ENCODE measurements at places on chromosomes 13 and 19.

- DNase-seq, result no peak
Measured at GRCh38 chr19:31301306-31301980, 47.8 kb downstream of the TSHZ3 start.

GRCh38 chr13:102718746-102719145 lies 23.9 kb upstream of the METTL21C start:
- no peak for DNase-seq

- no peak for DNase-seq
Measured at GRCh38 chr13:80339912-80340650, 845 bp downstream of the SPRY2 start.

GRCh38 chr19:51137792-51138425 lies 4.2 kb upstream of the SIGLEC7 start:
- no peak for DNase-seq

DNA sequence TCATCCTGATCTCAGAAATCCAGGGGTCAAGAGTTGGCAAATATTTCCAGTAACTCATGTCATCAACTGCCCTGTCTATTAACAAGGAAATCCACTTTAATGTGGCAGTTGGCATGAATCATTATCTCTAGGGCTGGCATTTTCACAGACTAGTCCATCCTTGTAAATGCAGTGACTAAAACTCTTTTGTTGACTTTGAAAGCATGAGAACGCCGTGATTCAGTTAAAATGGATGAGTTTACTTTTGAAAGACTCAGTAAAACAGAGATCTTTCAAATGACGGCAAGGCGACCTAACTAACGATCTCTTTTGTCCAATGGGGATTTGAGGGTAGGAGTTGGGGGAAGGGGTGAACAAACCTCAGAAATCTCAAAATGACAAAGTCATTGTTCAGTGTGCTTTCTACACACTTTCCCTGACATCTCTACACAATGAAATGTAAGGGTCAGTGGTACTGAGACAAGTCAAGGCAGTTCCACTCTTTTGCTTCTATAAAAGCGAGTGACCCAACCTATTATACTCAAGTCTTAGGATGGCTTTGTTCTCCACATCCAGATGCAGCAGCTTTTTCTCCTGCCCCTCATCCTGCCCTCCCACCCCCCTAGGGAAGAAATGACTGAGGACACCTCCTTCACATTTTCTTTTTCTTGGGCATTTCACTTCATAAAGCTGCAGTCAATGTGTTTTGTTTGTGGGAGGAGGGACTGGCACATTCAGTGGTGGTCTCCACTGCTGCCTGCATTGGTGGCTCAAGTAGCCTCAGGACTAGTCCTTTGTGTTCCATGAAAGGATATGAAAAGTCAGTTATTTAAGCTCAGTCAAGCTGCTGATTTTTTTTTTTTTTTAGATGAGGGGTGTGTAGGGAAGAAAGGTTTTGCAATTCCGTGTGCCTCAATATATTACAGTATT lies 200.5 kb downstream of the ABCC4 start:
- peak; percentile 25 for DNase-seq

GRCh38 chr19:51458051-51458645 lies at the start of gene SIGLEC8:
TSS of gene SIGLEC8 (minus strand) at chr19:51458454. CDS start at chr19:51458387, 67 bp downstream.
- DNase-seq, result no peak

DNA sequence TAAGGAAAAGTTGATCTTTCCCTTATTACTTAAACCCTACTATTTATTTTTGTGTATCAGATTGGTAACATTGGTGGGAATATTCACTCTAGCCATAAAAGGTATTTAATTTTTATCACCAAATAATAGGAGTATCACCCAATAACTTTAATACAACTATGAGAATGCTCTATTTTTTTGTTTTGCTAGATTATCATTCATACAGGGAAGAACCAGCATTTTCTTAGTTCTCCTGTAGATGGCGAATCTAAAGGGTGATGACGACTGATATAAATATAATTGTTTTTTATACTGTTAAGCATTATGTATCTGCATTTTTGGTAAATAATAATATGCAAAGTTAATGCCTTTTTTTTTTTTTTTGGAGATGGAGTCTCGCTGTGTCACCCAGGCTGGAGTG lies 7.9 kb upstream of the FRY start:
- no peak for DNase-seq

GRCh38 chr13:43041369-43041921 lies 18.1 kb downstream of the DNAJC15 start:
- DNase-seq, result no peak

- DNase-seq, result no peak
Measured at GRCh38 chr19:54451997-54452396, 3.0 kb downstream of the LENG8 start.

DNA sequence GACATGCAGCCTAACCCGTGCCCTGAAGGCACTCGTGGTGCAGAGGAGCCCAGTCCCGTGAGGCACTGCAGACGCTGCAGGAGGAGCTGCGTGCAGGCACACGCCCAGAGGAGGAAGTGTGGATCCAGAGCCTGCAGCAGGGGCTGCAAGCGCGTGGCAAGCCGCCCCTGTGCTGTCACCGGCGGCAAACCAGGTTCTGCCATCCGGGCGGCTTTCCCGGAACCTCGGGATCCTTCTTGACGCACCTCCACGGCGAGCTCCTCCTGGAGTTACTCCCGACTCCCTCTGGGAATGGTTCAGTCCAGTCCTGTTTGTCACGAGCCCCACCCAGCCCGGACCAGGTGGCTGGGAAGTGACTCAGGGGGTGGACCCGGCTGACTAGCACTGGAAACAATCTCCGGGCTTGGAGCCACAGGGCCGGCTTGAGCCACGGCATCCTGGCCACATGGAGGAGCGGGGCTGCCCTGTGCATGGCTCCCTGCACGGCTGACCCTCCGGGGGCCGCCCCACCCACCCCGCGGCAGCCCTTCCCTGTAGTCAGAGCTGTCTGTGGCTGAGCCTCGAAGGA lies 10.2 kb downstream of the DPP9 start:
- DNase-seq, result no peak

DNA sequence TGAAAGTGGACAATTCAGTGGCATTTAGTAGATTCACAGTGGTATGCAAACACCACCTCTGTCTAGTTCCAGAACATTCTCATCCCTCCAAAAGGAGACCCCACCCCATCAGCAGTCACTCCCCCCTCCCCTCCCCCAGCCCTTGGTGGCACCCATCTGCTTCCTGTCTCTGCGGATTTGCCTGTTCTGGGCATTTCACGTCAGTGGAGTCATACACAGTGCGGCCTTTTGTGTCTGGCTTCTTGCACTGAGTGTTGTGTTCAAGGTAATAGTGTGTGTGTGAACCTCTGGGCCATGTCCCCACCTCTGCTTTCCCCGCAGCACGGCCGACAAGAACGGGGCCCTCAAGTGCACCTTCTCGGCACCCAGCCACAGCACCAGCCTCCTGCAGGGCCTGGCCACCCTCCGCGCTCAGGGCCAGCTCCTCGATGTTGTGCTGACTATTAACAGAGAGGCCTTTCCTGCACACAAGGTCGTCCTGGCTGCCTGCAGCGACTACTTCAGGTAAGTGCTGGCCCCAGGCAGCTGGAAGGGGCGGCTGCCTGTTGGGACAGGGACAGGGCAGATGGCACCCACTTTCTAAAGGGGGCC lies 19.4 kb upstream of the CRTC1 start:
- no peak for DNase-seq

GRCh38 chr13:28411831-28412353 lies 83.0 kb downstream of the FLT1 start:
- no peak for DNase-seq

GRCh38 chr13:42720113-42720857 lies 61.1 kb upstream of the FAM216B start:
- peak; percentile 86 for DNase-seq

DNA sequence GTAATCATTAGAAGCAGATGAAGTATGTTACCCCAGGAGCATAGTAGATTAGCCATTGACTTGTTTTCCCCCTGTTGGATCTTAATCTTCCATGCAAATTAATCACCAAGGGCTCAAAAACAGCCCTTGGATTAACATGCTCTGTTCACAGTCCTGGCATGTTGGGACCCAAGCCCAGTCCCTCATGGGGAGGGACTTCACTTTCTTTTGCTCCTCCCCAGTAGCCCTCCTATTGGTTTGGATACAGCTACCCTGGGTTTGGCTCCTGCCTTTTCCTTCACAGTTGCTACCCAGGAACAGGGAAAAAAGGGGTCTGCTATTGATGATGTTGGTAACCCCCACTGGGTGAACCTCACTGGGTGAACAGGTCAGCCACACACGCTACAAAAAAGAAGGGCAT lies 16.9 kb upstream of the PARP4 start:
- DNase-seq, result no peak

- no peak for DNase-seq
Measured at GRCh38 chr13:46382224-46382623, 4.8 kb downstream of the RUBCNL start.

DNA sequence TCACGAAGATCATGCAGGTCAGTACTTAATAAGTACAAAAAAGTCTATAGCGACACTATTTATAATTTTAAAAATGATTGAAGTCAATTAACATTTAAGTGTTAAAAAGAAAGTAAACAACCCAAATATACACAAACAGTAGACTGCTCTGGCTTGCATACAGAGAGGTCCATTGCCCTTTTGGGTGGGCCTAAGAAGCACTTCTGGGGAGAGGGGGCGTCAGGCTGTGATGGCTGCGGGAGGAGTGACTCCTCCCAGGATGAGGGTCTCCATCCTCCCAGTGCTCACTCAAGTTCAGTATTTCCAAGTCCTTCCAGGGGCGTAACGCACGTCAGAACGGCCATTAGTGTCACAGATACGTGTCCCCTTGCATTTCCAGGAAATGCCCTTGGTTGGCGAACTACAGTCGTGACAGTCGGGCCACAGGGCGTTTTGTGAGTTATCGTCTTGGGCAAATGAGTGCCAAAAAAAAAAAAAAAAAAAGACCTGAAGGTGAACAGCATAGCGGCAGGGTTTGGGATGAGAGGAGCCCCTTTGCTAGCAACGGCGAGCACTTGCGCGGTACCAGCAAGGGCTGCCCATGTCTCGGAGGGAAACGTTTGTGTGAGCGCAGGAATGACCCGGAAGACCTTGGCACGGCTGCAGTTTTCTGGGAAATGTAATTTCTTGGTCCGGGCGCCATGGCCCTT lies at the start of gene SCGB2B2:
Gene SCGB2B2 (minus strand): TSS at position 463 of the 689 bp plus-strand sequence. CDS start 82,596 bp downstream, outside the sequence.
- DNase-seq, result no peak

- DNase-seq, result no peak
Measured at GRCh38 chr19:46112527-46112926, 12.0 kb downstream of the IGFL3 start.

DNA sequence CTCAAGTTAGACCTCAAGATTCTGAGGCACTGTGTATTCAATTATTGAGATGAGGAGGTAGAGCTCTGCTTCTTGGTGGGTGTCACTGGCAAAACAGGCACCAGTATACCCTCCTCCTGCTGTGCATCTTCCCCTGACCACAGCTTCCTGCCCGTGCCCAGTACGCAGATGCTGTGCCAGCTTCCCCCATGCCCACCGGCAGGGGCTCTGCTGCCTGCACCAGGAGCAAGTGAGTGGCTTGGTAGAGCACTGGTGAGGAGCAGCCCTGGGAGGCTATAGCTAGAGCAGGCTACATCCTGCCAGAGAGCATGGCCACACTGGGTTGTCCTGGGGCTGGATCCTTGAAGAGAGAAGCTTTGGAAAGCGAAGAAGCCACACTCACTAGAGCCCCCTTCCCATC lies 21.0 kb upstream of the RNF17 start:
- no peak for DNase-seq

GRCh38 chr13:81577601-81578195 lies 1236.8 kb upstream of the SPRY2 start:
- no peak for DNase-seq

DNA sequence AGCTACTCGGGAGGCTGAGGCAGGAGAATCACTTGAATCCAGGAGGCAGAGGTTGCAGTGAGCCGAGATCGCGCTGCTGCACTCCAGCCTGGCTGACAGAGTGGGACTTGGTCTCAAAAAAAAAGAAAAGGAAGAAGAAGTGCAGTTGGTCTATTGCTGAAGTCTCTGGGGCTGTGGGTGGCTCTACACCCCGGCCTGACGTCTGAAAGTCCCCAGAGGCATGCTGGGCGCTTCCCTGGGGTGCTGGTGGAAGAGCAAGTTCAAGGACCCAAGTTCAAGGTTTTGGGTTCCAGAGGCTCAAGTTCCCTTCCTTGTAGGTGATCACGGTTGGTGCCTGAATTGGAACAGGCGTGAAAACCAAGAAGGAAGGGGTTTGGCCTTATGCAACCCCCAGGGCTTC lies 3.8 kb downstream of the HCN2 start:
- DNase-seq, result no peak
